ENCODE measurements at places on chromosomes 6 and 20. TPM values are rescaled to one million over a fixed set of nuclear protein-coding genes. Genes with fewer than 3 reads are reported as not detected.

The TMEM181 gene
- 16.5 TPM for total RNA-seq

The LKAAEAR1 gene
- total RNA-seq = not detected

The C20orf202 gene
- not detected for total RNA-seq

The GPLD1 gene
- total RNA-seq = 0.51 TPM

The BCKDHB gene
- 11.9 TPM for total RNA-seq

The HLA-DQB1 gene
- 0.51 TPM for total RNA-seq

DNA sequence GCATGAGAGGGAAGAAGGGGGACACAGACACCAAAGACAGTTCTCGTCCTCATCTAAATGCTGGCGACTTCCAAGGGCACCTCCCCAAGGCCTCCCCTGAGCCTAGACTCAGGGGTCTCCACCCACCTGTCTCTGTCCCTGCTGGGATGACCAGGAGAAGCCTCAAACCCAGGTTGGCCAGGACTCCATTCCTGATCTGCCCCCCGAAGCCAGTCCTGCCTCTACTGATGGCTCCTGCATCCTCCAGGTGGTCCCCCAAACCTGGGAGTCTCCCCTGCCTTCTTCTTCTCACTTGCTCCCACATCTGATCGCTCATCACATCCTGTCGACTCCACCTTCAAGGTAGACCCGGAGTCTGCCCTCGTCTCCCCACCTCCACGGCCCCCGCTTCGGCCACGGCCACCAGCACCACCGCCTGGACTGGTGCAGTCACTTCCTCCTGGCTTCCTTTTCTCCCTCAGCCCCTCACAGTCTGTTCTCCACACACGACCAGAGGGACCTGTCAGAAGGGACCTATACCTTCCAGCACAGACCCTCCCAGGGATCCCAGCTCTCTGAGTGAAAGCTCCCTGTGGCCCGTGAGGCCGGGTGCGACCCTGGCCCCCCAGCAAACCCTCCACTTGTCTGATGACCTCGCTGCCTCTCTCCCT lies 92.1 kb downstream of the CEBPB start:
- DNase-seq = no peak

DNA sequence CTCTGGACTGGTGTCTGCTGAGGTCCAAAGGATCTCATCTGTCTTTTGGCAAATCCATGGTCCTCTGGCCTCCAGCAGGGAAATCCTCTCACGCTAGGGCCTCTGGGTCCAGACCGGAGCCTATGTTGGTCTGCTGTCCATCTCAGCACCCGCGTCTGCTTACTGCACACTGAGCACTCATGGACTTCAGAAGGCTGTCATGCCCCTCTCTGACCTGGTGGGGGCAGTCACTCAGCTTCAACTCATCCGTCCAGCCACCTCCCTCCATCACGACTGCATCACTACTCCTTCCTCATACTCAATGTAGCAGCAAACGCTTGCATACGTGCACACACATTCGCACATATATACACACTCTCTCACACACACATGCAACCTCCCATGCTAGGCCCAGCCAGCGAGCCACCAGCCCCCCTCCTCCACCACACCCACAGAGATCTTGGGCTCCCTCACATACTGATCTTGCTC lies 33.3 kb downstream of the GABRR2 start:
- no peak for DNase-seq

DNA sequence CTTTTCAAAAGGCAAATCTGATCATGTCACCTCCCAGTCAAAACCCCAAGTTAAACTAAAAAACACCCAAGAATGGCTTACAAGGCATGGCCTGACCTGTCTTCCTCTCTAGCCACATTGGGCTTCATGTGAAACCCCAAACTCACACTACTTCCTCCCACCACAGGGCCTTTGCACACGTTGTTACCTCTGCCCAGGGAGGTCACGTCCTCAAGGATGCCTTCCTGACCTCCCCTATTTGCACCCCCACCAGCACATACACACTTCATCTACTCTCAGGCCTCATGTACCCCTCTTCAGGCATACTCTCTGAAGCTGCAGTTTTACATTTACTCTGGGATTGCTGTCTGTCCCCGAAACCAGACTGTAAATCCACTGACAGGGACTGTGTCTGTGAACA lies 6.1 kb downstream of the EZR start:
- no peak for DNase-seq

DNA sequence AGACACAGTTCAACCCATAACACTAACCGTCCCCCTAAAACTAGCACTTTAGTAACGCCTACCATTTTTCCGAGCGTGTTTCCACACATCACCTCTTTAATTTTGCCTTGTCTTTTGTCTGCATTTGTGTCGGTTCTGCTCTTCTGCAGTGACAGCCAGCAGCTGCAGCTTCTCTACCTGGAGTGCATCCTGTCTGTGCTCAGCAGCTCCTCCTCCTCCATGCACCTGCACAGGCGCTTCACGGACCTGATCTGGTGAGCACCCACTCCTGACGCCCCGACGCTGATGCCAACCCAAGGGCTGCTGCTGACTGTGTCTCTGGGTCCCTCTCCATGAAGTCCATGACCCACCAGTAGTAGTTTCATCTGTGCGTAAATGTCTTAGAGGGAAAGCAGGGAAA lies 35.4 kb upstream of the PBOV1 start:
- no peak for DNase-seq

DNA sequence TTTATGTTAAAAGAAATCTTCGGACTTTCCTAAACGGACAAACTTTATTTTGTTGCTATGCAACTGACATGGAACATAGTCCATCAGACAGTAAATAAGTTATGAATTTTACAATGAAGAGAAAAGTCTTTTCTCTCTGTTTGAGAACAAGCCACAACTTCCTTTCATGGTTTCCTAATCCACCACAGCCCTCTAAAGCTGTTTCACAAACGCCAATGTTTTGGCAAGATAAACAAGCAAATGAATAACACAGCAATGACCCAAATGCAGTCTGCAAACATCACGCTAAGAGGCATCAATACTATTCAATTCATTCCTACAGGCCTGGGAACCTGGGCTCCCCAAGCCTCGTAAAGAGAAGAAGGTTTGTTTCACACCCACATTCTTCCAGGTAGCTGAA lies 60.4 kb downstream of the HAO1 start:
- no peak for DNase-seq

GRCh38 chr6:121838842-121839241 lies 403.4 kb downstream of the GJA1 start:
- DNase-seq = no peak

- DNase-seq = no peak
Observed at GRCh38 chr6:99120641-99121040, 172.9 kb upstream of the FBXL4 start.

GRCh38 chr6:73929405-73929804 lies 233.4 kb downstream of the CD109 start:
- no peak for DNase-seq

- DNase-seq = no peak
Observed at GRCh38 chr20:46635514-46636136, 15.6 kb downstream of the SLC13A3 start.

DNA sequence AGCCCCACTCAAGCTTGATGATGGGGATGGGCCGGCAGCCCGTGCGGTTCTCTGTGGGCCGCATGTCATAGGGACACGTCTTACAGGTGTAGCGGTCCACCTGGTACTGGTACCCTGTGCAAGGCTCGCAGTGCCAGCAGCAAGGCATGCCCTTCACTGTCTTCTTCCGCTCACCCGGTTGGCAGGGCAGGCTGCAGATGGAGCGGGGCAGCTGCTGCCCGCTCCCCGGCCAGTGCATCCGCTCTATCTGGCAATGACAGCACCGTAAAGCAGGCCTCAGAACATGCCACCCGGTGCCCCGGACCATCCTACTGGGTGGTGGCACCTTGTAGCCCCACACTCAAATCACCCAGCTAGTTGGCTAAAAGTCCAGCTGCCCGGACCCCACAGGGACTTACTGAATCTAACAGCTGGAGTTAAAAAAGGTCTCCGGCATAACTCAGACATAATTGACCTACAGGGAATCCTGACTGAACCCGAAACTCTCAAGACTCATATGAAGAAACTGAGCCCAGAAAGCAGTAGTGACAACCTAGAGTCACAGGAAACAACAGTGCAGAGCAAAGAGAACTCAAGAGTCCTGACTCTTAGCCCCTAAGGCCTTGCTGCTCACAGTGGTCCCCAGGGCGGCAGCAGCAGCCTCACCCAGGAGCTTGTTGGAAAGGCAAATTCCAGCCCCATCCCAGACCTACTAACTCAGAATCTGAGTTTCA lies 109.4 kb downstream of the GRM4 start:
- no peak for DNase-seq

DNA sequence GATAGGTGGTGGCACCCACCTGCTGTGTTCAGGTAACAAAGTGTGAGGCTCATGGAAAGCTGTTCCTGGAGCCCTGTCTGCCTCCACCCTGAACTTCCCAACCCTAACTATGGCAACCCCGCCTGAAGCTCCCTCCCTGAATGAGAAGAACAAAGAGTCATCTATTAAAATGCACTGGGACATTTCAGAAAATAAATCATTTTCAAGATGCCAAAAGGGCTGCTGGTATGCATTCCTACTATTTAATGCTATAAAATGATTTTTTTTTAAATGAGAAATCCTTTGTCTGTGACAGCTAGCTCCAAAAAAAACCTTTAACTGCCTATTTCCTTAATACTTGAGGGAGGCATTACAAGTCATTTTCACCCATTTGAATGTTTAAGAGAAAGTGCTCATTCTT lies 84.3 kb upstream of the MRPS10 start:
- no peak for DNase-seq

DNA sequence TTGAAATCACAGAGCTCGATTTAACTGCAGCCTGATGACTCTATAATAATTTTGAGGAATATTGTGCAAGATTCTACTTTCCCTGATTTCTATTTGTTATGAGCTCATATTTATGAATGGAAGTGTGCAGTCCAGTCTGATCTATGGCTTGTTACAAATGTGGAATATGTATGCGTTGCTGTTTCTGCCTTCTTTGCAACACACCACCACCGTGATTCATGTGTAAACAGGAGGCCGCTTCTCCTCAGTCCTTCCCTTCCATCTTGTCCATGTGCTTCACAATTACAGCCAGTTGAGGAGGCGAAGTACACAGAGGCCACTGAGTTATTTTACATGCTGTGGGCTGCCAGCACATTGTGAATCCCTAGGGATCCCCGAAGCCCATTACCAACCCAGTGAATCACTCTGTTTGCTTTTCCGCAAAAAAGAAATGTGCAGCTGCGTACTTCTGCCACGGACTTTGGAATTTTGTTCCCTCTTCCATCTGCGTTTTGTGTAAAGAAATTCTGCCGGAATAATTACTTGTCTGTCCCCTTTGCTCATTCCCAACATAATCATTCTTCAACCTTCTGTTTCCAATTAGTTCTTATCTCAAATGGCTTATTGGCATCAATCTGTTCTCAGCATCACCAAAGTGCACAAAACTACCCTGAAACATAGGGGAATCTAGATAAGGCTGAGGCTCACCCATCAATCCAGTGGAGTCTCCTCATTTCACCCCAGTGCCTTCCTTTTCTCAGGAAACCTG lies 551.6 kb upstream of the CITED2 start:
- no peak for DNase-seq

- DNase-seq = no peak
Observed at GRCh38 chr20:34282041-34282440, 21.1 kb downstream of the AHCY start.

Data from epithelial cell of proximal tubule (primary cell).